GM20000 (cell line): ENCODE measurements at places on chromosomes 7 and 10.

GRCh38 chr10:16581202-16581601 lies 59.5 kb upstream of the C1QL3 start:
- DNase-seq = no peak

- no peak for DNase-seq
Measured at GRCh38 chr7:36533717-36534116, 144.1 kb downstream of the ANLN start.

DNA sequence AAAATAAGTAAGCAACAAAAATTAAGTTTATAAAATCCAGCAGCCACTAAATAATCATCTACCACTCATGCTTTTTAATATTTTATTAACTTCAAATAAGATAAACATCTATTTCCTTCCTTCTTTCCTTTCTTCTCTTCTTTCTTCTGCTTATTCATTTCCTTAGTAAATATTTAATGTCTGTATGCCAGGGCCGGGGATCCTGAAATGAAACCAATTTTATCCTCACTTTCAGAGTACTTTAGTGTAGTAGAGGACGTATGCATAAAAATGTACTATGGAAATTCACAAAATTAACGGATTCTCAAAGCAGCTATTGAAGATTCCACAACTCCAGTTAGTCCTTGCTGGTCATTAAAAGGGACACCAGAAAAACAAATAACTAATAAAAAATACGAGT lies 224.7 kb downstream of the VTI1A start:
- no peak for DNase-seq

GRCh38 chr10:132983252-132984007 lies 41.1 kb upstream of the CFAP46 start:
- DNase-seq = no peak

DNA sequence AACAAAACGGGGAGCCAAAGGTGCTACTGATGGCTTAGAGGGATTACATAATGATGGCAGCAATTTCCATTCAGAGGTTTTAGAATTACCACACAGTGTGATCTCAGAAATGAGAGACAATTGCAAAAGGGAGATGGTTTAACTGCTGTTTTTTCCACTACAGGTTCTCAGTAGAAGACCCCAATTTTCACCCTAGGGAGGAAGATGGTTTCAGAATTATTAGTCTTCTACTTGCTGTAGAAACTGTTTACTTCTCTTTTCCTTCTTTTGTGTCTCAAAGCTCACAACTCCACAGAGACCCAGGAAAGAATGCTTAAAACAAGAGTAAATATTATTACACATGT lies 226.5 kb downstream of the INHBA start:
- DNase-seq = no peak

DNA sequence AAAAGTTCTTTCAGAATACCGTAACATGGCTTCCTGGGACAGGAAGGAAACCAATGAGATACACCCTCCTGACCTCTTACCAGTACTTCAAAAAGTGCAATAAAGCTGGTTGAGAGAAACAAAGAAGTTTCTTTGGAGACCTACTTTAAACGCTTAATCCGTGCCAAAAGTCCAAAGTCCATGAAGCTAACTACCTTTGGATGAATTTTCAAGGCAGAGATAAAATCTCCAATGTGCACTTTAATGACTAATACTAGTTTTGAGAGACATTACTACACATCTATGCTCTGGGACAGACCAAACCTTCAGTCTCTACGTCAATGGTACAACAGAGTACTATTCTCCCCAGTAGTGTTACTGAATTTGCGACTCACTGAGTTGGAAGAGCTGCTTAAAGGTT lies 46.1 kb downstream of the UBE2H start:
- no peak for DNase-seq

GRCh38 chr10:11403116-11403515 lies 208.3 kb downstream of the USP6NL start:
- DNase-seq = no peak

- no peak for DNase-seq
Measured at GRCh38 chr10:75430000-75430763, 1.2 kb upstream of the LRMDA start.

GRCh38 chr7:139741789-139742344 lies 35.9 kb downstream of the HIPK2 start:
- DNase-seq = no peak

DNA sequence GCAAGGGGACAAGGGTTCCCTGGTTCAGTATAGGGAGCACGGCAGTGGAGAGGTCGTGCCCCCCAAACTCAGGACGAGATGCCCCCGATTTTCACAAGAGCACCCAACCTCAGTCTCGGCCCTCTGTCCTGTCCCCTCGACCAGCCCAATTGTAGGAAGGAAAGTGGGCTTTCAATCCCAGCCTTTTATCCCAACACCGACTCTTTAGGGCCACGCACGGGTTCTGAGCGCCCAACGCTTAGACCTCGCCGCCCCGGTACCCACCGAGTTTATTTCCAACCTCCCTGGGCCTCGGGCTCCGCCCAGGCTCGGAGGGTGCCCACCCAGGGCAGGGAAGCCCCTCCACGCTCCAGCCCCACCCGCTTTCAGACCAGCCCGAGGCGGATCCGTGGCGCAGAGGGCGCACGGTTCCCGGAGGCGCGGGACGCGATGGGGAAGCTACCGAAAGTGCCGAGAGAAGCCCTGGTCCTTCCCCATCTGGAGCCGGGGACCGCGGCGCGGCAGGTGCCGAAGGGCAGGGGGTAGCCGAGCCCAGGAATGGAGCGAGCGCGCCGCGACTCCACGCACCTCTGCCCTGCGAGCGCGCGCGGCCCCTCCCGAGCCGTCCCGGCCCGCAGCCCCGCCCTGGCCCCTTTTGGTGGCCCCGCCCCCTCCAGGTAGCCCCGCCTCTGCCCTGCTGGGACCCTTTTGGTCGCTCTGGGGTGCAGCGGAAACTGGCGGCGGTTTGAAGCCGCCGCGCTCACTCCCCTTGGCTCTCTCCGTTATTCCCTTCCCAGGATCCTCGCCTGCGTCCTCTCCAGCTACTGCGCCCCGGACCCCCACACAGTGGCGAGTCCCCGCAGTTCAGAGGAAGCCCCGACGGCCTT lies 20.4 kb downstream of the GRID2IP start:
- DNase-seq = peak; percentile 86

- no peak for DNase-seq
Measured at GRCh38 chr7:83476511-83477050, 172.4 kb downstream of the SEMA3E start.

DNA sequence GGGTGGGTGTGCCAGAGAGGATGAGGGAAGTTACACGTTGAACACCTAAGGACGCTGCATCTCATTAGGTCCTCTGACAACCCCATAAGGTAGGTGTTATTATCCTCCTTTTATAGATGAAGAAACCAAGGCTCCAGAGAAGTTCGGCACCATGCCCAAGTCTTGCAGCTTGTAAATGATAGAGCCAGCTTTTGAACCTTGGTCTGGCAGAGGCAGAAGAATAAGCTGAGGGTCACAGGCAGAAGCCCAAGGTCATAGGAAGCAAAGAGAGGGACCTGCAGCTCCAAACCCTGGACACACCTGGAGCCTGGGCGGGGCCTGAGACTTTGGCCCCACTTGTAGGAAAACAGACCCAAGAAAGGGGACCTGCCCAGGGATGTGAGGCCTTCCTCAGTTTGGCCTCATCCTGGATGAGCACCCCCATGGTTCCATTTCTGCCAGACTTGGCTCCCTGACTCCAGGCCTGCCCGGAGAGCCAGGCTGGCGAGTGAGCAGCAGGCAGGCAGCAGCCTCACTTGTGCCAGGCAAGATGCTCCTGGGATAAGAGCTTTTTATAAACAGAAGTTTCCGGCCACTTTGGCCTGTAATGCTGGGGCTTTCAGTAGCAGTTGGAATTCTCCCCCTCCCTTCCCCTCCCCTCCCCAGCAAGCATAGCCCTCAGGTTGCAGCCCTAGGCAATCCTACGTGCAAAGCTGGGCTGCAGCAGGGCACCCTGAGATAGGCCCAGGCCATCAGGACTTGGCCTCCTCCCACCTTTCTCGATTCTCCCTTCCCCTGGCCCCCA lies 2.4 kb downstream of the KCNH2 start:
- DNase-seq = no peak

DNA sequence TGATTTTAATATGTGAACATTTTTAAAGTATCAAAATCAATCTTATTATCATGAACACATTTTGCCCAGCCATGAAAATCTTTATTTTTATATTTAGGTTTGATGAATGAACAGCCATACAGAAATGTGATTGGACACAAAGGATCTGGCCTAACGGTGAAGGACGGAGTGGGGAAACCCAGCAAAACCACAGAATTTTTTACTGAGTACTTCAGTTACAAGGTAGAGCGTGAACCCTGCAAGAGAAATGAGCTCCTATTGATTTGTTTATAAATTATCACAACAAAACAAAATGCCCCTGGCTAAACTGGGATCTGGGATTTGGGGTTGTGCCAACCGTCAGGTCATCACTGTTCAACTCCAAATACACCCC lies 118.8 kb downstream of the JAZF1 start:
- DNase-seq = no peak

DNA sequence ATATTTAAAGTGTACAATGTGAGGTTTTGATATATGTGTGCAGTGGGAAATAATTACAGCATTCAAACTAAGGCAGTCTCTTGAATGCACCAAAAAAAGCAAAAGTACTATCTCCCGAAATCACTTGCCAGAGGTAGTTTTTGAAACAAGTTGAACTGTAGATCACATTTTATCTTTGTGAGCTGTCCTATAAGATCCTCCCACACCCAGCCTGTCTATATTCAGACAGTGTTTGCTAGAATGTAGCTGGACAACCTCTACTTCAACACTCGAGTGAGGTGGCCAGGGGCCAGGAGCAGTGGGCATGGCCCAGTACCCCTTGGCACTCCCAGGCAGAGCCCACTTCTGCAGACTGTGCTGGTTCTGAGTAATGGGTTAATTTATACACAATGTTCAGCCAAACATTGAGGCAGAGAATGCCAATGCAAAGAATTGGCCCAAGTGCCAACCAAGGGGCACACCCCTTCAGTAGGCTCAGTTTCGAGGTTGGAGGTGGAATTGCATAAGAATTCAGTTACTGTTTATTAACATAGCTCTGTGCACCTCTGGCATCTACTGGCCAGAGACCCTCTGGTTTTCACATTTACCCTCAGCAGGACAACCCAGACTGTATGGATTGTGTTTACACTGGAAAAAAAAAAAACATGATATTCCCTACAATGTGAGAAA lies 70.5 kb downstream of the AHR start:
- no peak for DNase-seq
